Fibroblast of skin of left biceps (primary cell): ENCODE measurements at places on chromosomes 7 and 10.

GRCh38 chr10:71774916-71775702 is 1.8 kb upstream of the VSIR start:
- DNase-seq, result no peak

GRCh38 chr10:68231106-68231816 is 652 bp downstream of the ATOH7 start:
- DNase-seq, result no peak

DNA sequence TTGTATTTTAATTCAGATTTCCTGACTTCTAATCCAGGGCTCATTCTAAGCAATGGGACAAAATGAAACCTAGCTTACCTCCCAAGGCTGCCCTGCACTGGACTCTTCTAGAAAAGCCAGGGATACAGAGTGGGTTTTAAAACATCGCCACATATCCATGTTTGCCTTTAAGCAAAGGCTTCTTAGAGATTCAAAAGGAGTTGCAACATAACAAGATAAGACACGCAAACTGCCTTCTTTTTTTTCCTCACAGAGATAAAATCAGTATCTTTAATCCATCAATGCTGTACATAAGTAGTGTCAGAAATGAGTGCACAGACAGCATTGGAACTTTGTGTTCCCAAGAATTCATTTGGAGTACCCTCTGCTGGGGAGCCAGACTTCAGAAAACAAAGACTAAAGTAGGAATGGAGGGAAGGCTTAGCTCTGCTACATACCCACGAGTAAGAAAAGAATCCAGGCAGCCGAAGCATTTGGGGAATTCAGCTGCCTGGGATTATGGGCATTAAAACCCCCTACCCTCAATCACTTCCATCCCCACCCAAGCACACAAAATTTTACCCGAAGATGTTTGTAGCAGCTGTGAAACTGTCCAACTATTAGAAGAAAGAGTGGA is 427.8 kb downstream of the ARL4A start:
- no peak for DNase-seq

DNA sequence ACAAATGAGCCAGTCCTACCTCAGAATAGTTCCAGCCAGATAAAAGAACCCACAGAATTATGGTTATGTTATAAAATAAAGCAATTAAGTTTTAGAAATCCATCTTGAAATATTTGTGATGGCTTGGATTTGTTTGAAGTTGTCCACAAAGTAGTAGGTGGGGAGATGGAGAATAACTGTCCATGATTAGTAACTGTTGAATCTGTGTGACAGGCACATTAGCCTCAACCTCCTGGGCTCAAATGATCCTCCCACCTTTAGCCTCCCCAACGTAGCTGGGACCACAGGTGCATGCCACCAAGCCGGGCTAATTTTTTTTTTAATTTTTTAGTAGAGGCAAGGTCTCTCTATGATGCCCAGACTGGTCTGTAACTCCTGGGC is 10.1 kb downstream of the HNRNPF start:
- DNase-seq, result no peak

GRCh38 chr7:121023194-121023593 is 34.7 kb downstream of the CPED1 start:
- DNase-seq, result no peak

- DNase-seq, result no peak
These were observed 62.7 kb downstream of the ADCYAP1R1 start for GRCh38 chr7:31114593-31115343.

DNA sequence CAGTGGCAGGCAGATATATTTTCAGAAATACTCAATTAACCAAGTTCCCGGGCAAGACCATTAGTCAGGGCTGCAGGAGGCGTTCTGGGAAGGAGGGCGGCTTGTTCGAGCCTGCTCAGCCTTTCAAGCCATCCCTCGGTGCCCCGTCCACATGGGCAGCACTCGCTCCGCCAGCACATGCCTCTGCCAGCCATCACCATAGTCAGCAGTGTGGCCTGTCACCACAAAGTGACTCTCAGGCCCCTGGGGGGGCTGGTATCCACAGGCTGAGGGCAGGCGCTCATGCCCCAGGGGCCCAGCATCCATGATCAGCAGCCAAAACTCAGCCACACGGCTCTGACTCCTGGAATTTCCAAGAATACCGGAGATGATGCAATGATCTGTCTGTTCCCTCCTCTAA is 81.9 kb downstream of the CHST15 start:
- DNase-seq, result no peak

- DNase-seq, result no peak
These were observed 353.6 kb downstream of the GALNT17 start for GRCh38 chr7:71485586-71485985.

GRCh38 chr10:73848821-73849489 is 25.4 kb downstream of the CAMK2G start:
- DNase-seq, result peak; percentile 42

DNA sequence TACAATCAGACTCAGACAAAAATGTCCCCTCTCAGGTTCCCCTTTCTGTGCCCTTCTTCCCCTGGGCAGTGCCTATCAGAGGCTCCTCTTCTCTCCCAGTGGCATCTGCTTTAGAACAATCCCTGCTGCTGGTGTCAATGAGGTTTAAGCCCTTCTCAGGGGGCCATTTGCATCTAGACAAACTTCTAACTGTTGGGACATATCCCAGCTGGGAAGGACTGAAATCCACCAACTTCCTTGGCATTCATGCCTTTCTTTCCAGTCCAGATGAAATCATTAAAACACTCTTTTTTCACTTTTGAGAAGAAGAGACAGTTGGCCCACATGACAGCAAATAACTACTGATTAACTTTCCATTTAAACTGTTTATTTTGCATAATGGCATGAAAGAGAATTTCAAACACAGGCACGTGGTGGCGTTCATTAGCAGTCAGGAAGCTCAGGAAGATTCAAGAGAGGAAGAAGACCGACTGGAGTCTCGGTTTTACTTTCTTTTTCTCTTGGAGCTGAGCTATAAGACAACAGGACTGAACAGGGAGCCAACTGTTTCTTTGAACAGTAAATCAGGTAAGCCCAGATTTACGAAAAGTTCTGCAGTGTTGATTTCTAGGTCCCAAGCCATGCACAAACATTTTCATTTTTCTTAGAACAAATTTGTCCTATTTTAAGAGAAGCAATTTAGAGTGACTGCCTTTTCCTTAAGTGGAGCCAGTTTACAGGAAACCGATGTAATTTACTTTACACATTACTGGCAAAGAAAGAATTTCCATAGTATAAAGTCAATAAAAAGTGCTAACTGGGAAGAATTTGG is at the start of gene GIMAP2:
Gene GIMAP2 (plus strand): TSS at position 488 of the 811 bp plus-strand sequence. CDS start 1,354 bp downstream, outside the sequence.
- DNase-seq, result no peak

DNA sequence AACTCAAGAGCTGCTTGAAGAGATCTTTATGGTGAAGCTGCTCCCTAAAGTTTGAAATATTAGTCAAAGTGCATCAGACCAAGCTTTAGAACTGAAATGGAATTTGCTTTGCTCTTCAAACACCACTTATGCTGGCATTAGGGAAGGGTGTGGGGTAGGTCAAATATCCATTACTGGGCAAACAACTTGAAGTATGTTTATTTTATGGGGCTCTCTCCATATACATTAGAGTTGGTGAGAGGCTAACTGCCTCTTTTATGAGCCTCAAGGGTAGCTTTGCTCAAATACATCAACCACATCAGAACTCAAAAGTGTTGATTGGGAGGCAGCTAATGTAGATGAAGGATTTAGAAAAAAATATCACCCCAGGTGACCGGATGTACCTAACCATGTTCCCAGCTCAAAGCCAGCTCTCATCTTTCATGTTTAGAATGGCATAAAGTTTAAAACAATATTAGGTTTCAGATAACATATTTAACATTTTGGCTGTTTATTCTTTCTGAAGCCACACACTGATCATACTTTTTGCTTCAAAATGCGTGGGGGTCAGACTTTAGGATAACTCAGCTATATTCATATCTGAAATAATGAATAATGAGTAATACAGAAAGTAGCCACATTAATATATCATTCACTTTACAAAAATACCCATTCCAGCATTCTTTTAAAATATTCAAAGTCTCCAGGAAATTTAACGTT is 318.6 kb downstream of the PTEN start:
- no peak for DNase-seq

DNA sequence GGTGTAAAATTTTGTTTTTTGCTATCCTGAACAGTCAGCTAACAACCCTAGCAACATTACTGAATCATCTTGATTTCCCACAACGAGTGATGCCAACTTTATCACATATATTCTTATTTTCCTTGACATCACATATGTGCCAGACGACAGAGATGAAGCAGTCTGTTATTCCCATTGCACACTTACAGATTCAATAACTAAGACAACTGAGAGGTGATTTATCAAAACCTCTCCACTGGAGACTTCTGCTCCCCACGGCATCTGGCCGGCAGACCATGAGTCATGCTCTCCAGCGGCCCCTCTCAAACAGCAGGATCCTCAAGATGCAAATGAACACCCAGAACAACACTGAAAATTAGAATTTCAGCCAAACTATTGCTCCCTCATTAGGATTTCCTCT is 57.1 kb downstream of the AMPH start:
- DNase-seq, result peak; percentile 40

- DNase-seq, result no peak
These were observed 51.7 kb upstream of the FZD1 start for GRCh38 chr7:91212582-91212981.

DNA sequence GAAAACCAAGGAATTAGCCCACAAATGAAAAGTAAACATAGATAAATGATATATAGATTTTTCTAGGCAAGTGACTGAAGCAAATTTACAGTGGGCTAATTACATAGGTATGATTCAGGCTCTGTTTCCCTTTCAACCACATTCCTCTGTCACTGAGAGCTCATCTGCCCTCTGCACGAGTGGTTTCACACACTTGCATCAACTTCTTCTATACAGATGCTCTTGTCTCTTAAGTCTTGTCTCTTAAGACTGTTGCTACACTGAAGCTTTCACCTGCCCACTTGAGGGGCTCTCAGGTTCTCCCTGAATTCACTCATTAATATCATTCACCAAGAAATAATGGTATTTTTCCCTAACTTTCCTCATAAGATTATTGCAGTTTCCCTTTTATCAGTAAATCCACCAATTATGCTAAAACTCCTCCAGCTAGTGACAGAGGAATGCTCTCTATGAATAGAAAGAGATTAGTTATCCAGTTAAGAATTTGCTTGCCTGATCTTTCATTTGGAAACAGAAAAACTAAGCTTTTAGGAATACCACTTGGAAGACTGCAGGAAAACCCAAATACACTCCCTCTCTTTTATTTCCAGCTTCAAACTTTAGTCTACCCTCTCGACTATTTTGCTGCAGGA is 95.7 kb downstream of the ELAPOR2 start:
- DNase-seq, result peak; percentile 20

DNA sequence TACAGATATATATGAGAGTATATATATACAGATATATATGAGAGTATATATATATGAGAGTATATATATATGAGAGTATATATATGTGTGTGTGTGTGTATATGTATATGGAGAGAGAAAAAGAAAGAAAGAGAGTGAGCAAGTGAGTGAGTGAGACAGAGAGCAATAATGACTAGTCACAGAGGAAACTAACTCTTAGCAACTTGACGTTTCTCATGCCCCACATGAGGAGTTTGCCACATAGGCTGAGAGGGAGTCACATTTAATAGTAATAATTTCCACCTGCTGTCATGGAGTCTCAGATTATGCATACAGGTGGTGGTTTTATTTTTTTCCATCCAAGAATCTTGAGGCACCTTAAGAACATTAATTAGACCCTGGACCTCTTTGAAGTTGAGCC is 199.9 kb downstream of the GATA3 start:
- DNase-seq, result no peak

DNA sequence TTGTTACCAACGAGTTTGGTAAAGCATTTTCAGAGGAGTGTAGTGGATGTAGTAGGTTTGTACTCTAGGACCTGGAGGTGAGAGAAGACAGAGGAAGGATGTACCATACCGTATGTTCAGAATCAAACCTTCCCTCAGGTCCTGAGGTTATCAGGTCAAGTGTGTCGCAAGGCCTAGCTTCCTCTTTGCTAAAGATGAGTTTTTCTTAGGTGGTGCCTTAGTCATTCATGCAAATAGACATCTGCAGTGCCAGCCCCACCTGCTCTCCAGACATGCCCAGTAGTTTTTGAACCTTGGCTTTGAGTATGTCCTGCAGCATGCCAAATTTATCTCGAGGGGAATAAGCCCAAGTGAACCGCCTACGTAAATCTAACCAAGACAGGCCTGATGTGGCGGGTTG is 71.3 kb downstream of the HDAC9 start:
- DNase-seq, result no peak

- DNase-seq, result no peak
These were observed 108.9 kb upstream of the MKLN1 start for GRCh38 chr7:131218727-131219128.

DNA sequence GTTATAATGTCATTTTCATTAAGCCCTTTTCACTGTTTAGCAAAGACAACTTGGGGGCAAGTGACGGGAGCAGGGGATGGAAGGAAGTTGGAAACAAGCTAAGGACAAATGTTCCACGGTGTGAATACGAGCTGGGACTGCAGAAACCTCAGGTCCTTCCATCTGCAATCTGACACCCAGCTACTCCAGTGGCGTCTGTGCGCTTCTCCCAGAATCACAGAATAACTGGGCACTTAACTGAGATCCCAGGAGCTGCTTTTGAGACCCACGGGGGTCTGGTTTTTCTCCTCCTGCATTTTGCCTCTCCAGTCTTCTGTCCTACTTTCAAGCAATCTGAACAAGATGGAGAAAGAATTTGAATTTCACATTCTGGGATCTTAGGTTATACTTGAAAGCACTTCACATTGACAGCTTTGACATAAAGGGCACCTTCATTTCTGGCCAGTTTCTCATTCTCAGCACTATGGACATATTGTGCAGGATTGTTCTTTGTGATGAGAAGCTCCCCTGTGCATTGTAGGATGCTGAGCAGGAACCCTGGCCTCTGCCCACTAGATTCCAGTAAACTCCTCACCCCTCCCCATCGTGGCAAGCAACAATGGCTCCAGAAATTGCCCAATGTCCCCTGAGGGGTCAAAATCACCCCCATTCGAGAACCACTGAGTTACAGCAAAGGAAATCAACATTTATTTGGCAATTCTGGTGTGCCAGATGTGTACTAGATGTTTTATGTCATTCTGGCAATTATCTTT is 194.1 kb downstream of the CACNB2 start:
- no peak for DNase-seq

DNA sequence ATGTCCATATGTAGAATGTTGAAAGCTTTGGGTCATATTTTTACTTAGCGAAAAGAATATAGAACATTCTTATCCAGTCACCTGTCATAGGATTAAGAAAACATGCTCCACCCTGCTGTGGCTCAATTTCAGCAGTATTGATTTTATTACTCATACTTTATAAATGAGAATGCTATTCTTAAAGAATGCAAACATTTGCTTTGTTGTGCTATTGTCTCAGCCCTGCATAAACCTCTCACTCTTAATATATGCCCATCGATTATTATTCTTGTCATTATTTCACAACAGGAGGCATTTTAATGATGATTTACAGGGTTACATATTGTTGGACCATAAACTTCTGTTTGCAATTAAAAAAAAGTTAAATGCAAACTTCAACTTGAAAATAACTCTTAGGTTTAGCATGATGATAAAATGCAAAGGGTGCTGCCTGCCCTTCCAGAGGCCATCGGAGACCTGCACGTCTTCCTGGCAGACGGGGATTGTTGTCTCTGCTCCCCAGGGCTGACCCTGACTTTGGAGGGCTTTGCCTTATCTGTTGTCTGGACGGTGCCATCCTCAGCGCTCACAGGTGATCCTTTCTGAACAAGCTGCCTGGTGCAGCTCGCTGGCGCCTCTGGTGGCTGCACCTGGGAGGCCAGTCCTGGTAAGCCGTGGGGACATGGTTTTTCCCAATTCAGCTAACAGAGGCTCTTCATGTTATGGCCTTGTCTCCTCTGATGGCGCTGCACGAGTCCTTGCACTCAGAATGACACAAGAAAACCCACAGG is 50.0 kb upstream of the SHH start:
- no peak for DNase-seq

GRCh38 chr7:50268990-50269389 is 35.5 kb upstream of the IKZF1 start:
- no peak for DNase-seq
